ENCODE measurements at places on chromosomes 1 and 21.

DNA sequence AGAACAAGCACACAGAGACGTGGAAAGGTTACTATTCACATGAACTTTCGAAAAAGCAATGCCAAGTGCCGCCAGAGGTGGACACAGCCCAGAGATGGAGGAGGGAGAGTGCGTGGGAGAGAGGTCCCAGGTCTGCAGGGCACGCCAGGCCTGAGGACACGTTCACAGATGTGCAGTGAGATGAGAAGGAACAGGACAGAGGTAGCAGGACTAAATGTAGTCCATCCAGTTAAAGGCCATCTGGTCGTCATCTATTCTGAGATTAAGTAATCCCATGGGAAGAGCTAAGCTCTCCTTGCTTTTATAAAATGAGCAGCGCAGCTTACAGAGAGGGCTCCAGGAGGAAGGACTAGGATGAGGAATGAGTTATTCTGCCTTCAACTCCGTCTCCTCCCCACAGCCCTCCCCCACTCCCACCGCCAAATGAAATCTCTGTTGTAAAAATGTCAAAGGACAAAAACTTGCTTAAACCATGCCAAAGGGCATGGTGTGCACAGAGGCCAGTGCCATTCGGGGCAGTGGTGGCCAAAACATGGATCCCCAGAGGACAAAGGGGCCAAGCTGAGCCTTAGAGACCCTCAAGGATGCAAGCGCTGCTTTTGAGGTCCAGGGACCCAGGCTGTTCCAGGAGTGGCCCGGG is 85.4 kb upstream of the SLC25A33 start:
- DNase-seq = no peak

DNA sequence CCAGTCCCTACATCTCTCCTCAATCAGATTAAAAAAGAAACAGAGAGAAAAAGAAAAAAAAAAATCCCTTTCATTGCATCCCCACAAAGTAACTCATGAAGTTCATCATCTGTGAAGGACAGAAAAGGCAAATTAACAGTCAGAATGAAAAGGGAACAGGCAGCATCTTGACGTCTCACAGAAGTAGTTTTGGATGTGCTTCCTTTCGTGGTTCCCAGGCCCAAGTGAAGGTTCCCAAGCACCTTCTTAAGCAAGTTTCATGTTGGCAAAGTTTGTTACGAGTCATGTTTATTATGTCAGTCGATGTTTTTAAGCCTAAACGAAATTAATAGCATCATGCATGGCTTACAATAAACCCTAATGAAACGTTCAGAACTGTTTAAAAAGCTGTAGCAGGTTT is 475.2 kb downstream of the SETD4 start:
- DNase-seq = no peak

DNA sequence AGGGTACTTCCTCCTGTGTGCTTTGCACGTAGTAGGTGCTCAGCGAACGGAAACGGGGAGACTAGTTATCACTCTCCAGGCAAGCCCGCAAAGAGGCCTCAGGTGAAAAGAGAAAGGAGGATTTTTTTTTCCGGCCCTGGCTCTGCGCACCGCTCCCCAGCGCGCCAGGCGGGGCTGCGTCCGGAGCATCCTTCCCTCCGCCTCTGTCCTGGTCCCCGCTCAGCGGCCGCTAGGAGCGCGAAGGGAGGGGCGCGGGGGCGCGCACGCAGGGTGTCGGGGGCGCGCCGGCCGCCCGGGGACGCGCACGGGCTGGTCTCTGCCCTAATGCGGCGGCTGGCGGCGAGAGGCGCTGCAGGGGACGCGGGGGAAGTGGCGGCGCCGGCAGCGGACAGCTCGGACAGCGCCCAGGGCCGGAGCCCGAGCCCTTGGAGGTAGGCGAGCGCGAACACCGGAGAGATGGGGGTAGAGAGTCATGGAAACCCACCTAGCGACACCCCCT is 42.3 kb upstream of the NFASC start:
- peak; percentile 52 for DNase-seq

GRCh38 chr1:180175291-180175690 is 20.6 kb downstream of the QSOX1 start:
- no peak for DNase-seq

- DNase-seq = no peak
Observed at GRCh38 chr1:69055194-69055593, 512.5 kb upstream of the LRRC7 start.

Data from CD4-positive, alpha-beta T cell (primary cell).